ENCODE measurements at places on chromosomes 5 and 9.

GRCh38 chr5:30287890-30288289 is 905.6 kb upstream of the CDH6 start:
- DNase-seq, result no peak

GRCh38 chr5:92581690-92582089 is 999.3 kb downstream of the NR2F1-AS1 start:
- no peak for DNase-seq

GRCh38 chr5:150851039-150851438 is 4.7 kb downstream of the IRGM start:
- no peak for DNase-seq

- DNase-seq, result no peak
These were observed 85.5 kb downstream of the PALM2AKAP2 start for GRCh38 chr9:109865521-109865920.

DNA sequence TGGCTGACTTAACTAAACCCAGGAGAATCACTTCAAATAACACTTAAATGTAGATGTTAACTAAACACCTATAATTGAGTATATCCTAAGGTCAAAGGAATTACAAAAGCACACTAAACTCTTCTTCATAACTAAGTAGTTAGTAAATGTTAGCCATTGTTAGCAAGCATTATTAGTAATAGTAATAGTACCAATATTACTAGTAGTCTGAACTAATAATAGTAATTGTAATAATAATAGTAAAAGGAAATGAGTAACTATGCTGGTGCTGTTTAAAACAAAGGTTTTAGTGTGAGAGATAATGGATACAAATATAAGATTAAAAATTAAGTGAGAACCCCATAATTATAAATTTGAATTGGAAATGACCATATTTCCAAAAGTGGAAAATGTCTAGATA is 641.9 kb upstream of the RORB start:
- no peak for DNase-seq

DNA sequence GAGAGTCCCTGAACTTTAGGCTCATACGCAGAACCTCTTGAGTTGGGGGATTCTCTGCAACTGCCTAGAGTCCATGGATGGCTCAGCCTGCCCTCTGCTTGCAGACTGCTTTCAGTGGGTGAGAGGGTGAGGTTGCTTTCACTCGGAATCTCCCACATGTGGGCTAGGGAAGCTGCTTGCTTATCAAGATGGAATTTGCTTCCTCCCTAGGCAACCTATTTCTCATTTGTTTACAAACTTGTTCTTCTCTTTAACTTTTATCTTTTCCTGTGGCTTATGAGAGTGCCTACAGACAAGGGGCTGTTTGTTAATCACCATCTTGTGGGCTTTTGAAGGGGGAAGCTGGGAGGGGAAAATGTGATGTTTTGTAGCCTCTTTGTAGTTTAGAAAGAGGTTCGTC is 10.0 kb downstream of the TLE4 start:
- no peak for DNase-seq

DNA sequence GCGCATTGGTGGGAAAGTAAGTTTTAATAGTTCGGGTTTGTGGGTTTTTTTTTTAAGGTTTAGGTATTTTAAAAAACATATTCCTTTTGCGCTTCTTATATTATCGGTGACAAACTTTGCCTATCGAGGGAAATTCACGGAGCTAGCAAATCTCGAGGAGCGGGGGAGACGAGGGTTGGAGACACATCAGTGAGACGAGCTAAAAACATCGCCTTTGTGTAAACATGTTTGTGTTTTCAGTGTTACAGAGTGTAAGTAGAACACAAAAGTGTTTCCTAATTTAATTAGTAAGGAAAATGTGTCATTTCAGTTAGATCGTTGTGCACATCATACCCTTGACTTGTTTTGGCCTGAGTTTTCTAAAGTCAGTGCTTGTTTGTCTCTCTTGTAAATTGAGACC is 945 bp downstream of the BTF3 start:
- no peak for DNase-seq

- DNase-seq, result peak; percentile 46
These were observed 201.7 kb downstream of the GADD45G start for GRCh38 chr9:89806371-89807100.

- DNase-seq, result peak; percentile 78
These were observed 393.7 kb upstream of the PDE4D start for GRCh38 chr5:60287174-60287771.

GRCh38 chr9:85344901-85345300 is 396.9 kb downstream of the AGTPBP1 start:
- DNase-seq, result no peak

GRCh38 chr5:115432691-115433090 is 111.9 kb downstream of the FEM1C start:
- no peak for DNase-seq

DNA sequence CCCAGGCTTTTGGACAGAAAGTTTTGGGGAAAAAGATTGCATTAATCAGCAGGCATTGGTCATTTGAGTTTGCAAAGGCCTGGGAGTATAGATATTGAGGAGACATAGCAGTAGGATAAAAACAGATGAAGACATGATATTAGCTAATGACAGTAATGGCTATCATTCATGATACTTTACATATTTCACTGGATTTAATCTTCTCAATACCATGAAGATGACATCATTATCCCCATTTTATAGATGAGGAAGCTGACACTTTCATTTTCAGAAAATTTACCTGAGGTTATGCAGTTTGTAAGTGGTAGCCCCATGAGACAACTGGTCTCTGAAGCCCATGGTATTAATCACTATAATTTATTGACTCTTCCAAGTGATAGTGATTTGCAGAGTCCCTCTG is 23.0 kb downstream of the GLRA1 start:
- DNase-seq, result no peak

DNA sequence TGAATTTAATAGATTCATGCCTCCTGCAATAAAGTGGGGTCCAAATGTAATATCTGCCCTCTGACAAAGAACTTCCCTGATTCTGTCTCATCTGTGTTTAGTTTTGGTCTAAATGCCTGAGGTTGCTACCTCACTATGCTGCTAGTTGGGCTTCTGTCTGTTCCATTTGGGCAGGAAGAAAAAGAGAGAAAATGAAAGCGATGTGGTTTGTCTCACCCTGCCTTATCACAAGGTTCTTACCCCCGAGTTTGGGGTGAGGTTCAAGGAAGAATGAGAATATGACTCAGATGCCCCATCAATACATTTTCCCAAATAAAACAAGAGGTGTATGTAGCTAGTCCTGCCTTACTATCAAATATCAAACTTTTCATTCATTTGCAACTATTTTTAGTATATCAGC is 132.1 kb upstream of the MTAP start:
- no peak for DNase-seq

DNA sequence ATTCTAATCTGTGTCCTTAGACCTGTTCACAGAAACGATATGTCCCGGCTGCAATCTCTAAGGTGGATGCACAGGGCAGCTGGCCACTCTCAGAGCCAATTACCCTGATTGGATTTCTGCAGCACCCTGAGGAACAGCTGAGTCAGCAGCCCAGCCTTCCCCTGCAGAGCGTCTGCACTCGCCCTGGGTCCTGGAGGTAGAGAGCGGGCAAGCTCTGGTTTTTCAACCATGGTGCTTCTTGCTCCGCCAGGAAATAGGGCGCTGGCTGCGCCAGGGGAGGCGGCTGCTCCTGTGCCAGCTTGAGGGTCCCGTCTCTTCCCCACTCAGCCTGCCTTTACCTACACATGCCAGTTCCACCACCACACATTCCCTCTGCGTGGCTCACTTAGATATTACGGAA is 19.2 kb downstream of the NDUFS6 start:
- DNase-seq, result no peak

DNA sequence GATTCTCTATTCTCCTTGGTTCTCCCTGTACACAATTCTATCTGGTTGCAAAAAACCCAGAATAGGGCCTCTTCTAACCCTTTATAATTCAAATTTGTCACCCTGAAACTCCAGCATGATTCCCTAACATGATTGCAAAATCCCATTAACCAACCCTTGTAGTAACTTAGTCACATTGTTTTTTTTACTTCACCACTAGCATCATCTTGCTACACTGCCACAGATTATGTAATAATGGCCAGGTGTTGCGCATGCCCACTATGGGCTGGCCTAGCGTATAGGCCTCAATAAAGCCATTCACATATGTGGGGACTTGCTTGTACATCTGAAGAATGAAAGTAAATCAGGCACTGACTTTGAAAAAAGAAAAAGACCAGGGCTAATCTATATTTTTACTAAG is 25.7 kb downstream of the FAM170A start:
- no peak for DNase-seq

DNA sequence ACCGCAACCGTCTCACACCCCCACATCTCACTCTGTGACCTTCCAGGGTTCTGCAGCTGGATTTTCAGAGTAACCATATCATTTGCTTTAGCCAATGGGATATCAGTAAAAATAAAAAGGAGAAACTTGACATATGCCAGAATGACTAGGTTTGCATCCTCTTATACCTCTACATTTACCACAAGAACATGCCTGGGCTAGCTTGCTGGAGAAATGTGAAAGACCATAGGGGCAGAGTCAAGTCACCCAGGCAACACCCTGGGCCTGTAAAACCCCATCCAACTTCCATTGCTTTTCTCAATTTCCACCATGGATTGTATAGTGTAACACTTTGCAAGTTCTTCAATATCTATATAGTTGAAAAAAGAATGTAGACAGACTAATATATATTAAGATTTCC is 731.1 kb downstream of the PTPRD start:
- no peak for DNase-seq

GRCh38 chr5:14712666-14713065 is 48.1 kb downstream of the OTULIN start:
- DNase-seq, result no peak

GRCh38 chr5:64869419-64869818 is 100.7 kb downstream of the CWC27 start:
- DNase-seq, result peak; percentile 28

DNA sequence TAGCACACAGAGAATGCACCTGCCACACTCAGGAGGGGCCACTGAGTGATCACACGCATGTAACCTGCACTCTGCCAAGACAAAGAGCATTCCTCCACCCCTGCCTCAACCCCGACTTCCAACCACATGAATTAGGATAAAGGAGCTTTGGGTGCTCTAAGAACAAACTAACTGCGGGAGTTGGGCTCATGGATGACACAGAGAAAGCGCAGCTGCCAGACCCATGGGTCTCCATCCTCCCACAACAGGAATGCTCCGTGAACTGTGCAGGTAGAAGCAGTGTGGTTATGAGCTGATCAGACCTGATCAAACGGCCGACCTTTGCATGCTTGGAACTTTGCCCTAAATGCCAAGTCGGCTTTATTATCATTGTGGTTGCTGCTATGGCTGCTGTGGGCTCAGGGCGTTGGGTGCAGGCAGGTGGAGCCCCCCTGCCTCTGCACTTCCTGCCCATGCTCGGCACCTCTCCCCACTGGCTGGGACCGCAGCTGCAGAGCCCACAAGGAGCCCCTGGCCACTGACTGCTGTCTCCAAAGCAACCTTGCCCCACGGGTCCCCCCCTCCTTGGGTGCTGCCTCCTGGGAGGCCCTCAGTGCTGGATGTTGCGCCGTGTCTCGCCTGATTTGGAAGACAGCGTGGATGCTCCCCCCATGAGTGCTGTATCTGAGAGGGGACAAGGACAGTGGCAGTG is 2.6 kb upstream of the SLC6A3 start:
- DNase-seq, result no peak

DNA sequence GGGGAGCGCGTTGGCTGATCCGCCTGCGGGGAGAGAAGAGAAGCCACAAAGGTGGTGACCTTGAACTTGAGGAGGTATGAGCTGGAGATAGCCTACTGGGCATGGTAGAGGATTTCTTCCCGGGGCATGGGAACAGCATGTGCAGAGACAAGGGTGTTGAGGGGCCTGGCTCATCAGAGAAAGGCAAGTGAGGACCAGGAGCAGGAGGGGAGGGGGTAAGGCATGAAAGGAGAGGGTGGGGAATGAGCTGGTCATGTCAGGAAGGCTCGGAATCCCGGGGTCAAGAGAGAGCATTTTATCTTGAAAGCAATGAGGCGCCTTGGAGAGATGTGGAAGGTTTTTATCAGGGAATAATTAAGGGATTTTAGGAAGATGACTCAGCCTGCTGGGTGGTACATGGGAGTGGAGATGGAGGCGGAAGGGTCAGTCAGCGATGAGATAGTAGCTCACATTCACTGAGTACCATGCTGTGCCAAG is 121.1 kb downstream of the LHX2 start:
- DNase-seq, result no peak

- DNase-seq, result no peak
These were observed 19.6 kb upstream of the AOPEP start for GRCh38 chr9:94706922-94707321.

DNA sequence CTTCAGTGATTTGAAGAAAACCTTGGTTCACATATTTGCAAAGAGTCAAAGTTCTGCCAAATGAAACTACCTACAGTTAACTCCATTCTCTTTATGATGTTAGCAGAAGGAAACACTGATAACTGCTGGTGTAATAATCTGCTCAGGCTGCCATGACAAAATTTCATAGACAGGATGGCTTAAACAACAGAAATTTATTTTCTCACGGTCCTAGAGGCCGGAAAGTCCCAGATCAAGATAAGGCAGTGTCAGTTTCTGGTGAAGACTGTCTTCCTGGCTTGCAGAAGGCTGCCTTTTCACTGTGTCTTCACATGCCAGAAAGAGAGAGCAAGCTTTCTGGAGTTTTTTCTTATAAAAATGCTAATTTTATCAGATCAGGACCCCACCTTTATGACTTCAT is 102.4 kb upstream of the PARP8 start:
- DNase-seq, result no peak

GRCh38 chr5:76626738-76627137 is 3.5 kb upstream of the F2RL2 start:
- DNase-seq, result no peak

GRCh38 chr5:118614731-118615456 is 373.5 kb downstream of the DTWD2 start:
- DNase-seq, result no peak

DNA sequence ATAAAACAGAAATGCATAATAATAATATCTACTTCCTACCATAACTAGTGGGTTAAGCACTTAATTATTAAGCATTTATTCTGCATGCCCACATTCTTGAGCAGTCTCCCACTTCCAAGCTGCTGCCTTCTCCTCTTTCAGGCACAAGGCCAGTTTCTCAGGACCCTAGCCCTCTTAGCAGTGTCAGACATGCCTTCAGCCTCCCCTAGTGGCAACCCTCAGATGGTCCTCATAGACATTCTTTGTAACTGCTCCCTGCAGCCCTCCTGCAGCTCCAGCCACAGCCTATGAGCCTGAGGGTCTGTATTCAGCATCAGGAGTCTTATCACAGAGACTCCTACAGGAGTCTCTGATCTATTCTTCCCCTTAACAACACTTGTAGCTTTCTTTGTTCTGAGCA is 3.9 kb downstream of the IL9 start:
- no peak for DNase-seq

DNA sequence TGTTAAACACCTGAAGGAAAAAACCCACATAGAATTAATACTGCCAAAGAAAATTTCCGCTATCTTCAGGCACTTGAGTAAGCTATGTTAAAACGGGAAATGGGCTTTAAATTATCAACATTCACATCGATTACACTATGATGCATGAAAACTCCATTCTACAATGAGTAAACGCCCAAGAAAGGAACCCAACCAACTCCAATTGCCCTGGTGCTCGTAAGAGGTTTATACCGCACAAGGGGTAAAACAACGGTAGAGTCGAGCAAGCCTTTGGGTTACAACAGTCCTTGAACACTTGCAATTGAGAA is 1.0 kb downstream of the AGTPBP1 start:
- DNase-seq, result no peak

All from ACHN (cell line).